Stimulated activated CD8-positive, alpha-beta memory T cell treated with anti-CD3 and anti-CD28 coated beads, Interleukin-7, amount 100 ng/mL, for 4 hours (primary cell): ENCODE measurements at places on chromosomes 4 and X.

- DNase-seq = no peak
Observed at GRCh38 chr4:100070868-100071267, 119.4 kb downstream of the DDIT4L start.

GRCh38 chrX:113675278-113675677 lies 834.6 kb upstream of the AMOT start:
- DNase-seq = no peak

DNA sequence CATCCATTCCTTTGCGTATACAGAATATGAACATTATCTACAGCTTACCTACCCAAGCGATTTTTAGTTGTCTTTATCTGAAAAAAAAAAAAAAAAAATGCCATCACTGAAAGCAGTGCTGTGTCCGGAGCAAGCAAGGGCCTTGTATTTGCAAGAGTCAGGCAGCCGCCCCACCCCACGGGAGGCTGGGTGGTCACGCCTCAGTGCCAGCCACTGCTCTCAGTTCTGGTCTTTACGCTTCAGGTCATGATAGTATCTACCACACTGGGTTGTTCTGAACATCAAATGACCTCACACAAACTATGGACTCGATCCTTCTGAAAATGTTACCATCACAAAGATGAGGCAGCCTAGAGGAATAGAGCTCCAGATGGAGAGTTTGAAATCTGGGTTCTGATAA lies 62.7 kb upstream of the HELT start:
- DNase-seq = no peak

- no peak for DNase-seq
Observed at GRCh38 chr4:111011458-111011857, 388.6 kb upstream of the PITX2 start.

DNA sequence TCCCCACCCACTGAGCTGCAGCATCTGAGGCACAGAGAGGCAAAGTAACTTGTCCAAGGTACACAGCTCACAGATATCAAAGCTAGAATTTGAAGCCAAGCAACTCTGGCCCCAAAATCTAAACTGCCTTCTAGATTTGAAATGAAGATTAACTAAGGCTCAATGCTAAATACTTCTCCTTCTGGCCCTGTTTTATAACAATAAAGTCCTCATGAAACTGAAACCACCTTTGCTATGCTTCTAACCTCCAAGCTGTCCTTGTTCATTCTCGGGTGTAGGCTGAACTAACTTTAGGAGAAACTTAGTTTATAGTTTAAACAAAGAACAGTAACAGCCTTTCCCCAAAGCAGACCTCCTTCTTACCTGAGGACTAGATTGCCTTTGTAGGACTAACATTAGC lies 93.6 kb downstream of the DCTD start:
- no peak for DNase-seq
